Sciatic nerve (tissue), 2 donors: ENCODE measurements at places on chromosomes 6 and 20. TPM values are rescaled to one million over a fixed set of nuclear protein-coding genes. Genes with fewer than 3 reads are reported as not detected.

- DNase-seq, result peak; percentile 90
Observed at GRCh38 chr6:32113386-32114352, 4.5 kb upstream of the TNXB start.

GRCh38 chr6:5590187-5590586 lies 328.9 kb downstream of the FARS2 start:
- no peak for DNase-seq

Gene GPR31
- total RNA-seq, result not detected

DNA sequence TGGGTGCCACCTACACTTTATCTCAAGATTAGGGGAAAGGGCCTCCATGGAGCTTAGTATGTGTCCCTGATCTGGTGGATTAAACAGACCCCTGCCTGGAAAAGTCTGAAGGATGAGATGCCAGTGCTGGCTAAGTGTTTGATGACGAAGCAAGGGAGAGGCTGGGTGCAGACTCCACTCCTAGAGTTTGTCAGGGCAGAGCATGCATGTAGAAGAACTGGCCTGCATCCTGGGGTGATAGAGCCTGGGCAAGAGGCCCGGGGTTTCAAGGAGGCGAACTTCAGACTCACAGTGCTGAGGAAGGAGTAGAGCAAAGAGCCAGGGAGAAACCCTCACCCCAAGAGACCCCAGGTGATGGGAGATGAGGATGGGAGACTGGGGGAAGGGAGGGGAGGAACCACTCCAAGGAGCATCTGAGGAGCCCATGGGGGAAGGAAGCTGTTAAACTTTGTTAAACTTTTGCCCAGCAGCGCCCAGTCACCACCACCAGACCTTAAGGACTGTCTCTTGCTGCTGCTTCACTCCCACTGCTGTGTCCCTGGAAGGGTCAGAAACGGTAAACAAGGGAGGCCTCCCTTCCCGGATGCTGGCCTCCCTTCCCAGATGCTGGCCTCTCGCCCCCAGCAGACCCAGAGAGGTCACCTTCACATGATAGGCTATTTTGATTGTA lies 61.6 kb downstream of the RPRD1B start:
- no peak for DNase-seq

- DNase-seq, result peak; percentile 77
Observed at GRCh38 chr20:46255440-46256104, 52.7 kb downstream of the CDH22 start.

GRCh38 chr6:139982195-139982594 lies 607.7 kb upstream of the CITED2 start:
- no peak for DNase-seq

DNA sequence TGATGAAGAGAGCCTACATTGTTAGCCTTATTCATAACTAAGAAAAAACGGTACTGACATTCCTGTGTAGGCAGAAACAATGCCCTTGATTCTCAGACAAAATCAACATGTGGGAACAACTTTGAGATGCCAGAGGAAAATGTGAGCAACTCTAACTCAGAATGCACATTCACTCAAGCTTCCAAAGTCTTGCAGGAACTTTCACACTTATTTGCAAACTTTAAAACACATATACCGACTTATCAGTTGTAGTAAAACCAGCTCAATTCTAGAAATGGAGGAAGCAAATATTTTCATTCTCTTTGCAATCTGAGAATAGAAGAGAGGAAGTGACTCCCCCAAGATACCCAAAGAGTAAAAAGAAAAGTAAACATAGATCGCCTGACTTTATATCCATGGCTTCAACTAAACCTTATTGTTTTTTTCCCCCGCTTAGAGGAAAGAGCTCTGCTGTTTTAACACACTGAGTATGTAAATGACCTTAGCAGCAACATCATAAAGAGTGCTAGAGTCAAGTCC lies 117.6 kb downstream of the EPB41L2 start:
- no peak for DNase-seq
